Urinary bladder (tissue), 4 donors: ENCODE measurements at places on chromosomes 13 and 19. TPM values are rescaled to one million over a fixed set of nuclear protein-coding genes. Genes with fewer than 3 reads are reported as not detected.

Gene SLITRK6
- 13.6 TPM for polyA plus RNA-seq

Gene GJB2
- 3.9 TPM for polyA plus RNA-seq

Gene BCL3
- 93.0 TPM for polyA plus RNA-seq

Gene SCEL
- polyA plus RNA-seq = not detected

Gene NLRP4
- not detected for polyA plus RNA-seq

Gene BRCA2
- 0.19 TPM for polyA plus RNA-seq

Gene PDX1
- not detected for polyA plus RNA-seq

Gene SLC10A2
- polyA plus RNA-seq = not detected

Gene PKN1
- polyA plus RNA-seq = 94.5 TPM

Gene ZNF493
- polyA plus RNA-seq = 5.6 TPM

Gene SPACA4
- not detected for polyA plus RNA-seq

Gene NAPSA
- 0.77 TPM for polyA plus RNA-seq

GRCh38 chr13:95624020-95624419 lies 20.5 kb downstream of the DZIP1 start:
- no peak for DNase-seq

GRCh38 chr13:58884353-58885209 lies 1253.0 kb downstream of the PCDH17 start:
- DNase-seq = no peak

DNA sequence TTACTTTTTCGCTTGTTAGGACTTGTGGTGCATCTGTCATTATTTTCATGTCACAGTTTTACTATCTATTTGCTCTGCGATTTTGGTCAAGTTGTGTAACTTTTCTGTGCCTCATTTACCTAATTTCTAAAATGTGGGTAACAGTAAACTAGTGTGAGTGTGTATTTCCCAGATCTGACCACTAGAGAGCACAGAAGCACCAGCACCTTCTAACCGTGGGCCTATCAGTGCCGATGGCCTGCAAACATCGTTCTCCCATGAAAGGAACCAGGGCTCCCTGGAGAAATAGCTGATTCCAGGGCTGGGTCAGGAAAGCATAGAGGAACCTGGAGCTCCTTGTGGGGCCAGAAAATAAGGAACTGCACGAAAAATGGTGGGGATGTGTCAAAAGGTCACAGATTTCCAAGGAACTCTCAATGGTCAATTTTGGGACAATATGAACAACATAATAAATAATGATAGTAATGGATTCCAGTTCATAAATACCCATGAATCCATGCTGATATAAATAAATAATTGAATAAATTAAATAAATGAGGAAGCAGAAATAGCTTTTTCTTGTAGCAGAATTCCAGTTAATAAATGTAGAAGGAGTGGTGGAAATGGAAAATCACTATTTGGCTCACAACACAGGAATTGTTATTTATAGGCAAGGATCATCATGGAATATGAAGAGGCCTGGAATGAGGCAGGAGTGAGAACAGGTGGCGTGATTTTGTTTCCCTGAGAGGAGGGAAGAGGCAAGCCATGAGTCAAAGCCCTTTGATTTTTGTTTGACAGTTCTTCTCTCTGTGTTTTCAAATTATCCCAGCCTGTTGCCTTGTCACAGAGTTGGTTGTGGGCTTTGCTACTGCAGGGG lies 31.1 kb downstream of the CEACAM8 start:
- DNase-seq = no peak

DNA sequence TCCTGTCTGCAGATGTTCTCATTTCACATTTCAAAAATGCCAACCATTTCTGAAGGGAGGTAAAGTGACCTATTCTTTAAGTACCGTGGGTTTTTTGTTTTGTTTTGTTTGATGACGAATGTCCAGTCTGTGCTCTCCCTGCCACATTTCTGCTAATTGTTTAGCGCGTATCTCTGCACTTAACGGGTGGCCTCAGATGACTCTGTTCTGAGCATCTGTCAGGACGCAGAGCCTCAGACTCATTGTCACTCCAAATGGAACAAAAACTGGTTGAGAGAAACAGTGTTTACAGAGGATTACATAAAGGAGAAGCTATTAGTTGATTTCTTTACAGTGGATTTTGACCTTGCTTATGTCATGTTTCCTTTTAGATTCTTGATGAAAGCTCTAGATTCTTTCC lies 23.7 kb downstream of the TPP2 start:
- DNase-seq = no peak

GRCh38 chr13:57637515-57637914 lies 6.0 kb downstream of the PCDH17 start:
- DNase-seq = no peak

- DNase-seq = no peak
Observed at GRCh38 chr19:55344444-55344843, 4.8 kb downstream of the KMT5C start.

- DNase-seq = no peak
Observed at GRCh38 chr19:45153339-45154063, 7.3 kb downstream of the NKPD1 start.

DNA sequence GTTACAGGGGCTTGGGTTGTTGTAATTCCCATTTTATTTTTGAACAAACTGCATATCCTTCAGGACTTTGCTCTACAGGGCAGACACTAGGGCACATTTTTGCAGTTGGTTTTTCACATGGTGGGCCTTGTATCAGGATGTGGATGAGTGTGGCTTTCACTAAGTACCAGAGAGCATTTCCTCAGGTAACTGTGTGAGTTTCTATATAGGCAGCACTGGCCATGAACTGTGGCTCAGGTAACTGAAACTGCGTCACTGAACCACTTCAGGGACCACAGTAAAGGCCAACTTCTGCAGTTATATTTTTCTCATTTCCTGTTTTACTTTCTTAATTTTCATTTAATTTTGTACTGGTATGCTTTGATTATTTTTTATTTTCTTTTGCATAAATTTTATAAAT lies 166.5 kb downstream of the ZNF486 start:
- DNase-seq = no peak

GRCh38 chr19:32977280-32977679 lies 5.2 kb downstream of the FAAP24 start:
- no peak for DNase-seq

- DNase-seq = no peak
Observed at GRCh38 chr19:39211731-39212374, 7.8 kb upstream of the SYCN start.

DNA sequence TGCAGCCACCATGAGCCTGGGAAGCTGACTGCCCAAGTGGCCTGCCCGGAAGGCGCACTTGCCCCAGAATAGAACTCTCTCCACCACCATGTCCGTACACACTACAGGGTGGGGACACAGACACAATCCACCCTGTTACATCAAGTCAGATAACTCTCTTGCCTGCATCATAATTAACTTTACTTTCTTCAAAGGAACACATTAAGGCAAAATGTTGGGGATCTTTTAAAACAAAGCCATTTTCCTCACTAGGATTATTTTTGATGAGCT lies 23.3 kb upstream of the VSTM2B start:
- DNase-seq = no peak

DNA sequence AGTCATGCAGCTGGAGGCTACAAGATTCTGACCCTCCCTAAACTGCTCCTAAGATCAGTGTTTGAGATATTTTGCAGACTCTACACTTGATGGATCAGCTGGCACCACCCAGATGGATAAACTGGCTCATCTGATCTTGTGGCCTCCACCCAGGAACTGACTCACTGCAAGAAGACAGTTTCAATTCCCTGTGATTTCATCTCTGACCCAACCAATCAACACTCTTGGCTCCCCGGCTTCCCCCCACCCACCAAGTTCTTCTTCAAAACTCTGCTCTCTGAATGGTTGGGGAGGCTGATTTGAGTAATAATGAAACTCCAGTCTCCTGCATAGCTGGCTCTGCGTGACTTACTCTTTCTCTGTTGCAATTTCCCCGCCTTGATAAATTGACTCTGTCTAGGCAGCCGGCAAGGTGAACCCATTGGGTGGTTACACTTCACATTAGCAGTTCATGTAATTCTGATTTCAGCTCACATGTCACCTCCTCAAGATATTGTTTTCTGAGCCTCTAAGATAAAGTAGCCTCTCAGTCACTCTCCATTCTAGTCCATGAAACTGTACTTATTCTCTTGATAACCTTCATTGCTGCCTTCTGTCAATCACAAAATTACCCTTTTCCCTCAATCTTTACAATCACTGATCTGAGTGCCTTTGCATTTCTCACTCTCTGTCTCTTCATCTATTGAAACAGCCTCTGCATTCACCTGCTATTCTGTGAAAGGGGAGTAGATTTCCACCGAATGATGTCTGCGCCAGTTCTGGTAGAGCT lies 9.9 kb upstream of the FPR3 start:
- no peak for DNase-seq

DNA sequence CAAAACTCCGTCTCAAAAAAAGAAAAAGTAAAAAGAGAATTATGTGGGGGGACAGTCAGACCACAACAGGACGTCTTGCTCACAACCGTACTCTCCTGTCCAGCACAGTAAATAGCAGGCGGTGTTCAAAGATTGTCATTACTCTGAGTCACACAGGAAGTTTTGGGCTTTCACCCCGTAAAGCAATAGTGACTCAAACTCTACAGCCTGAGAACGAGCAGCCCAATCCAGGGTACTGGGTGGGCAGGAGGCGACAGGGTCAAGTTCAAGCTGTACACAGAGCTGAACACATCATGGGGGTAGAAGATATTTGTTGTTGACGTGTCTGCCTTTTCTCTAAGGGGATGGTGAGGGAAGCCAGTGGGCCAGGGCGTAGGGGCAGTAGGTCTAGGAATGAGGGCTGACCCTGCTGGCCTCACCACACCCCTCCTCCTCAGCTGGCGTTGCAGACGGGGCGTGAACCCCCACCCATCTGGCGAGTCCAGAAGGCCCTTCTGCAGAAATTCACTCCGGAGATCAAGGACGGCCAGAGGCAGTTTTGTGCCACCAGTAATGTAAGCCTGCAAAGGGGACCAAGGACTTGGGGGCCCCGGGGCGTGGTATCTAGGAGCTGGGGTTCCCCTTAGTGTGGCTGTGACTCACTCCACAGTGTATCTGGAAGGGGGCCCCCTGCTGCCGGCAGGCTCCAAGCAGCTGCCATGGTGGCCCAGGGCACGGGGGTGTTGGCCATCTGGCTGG lies 23.3 kb downstream of the PRR12 start:
- DNase-seq = no peak

GRCh38 chr13:74325106-74325505 lies 190.9 kb upstream of the KLF12 start:
- peak; percentile 56 for DNase-seq

DNA sequence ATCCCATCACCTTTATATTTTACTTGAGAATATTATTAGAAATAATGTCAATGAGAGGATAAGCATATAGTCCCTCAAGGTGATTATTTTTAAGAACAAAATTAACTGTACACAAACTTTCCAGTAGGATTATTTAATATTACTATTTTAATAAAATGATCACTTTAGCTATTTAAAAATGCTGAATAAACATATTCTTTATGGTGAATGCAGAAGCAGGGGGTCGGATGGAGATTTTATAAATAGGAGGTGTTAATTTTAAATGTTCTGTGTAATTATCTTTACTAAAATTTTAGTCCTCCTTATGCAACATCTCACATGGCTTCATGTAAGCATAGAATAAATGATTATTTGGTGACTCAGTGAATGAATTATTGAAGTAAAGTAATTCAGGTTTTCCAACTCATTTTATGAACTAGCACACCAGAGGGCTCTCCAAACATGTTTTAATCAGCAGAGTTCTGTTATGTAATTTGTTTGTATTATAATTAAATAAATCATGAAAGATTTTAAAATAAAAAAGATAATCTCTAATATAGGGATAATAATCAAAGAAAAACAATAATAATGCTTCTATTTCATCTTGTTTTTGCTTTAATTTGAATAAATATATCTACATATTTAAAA lies 1635.2 kb downstream of the EFNB2 start:
- DNase-seq = no peak

- no peak for DNase-seq
Observed at GRCh38 chr19:19170873-19171672, 1.0 kb upstream of the MEF2B start.

DNA sequence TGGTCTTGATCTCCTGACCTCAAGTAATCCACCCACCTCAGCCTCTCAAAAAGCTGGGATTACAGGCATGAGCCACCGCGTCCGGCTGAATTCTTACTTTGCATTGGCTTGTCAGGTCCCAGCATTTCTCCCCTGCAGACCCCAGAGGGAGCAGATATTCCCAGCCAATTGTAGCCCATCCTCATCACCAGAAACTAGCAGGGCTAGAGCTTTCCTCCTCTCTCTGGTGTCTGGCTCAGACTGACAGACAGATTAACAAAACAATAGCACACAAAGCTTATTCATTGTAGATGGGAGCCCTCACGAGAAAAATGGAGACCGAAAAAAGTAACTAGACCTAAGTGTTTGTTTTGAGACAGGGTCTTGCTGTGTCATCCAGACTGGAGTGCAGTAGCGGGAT lies 7.5 kb upstream of the MPV17L2 start:
- no peak for DNase-seq

DNA sequence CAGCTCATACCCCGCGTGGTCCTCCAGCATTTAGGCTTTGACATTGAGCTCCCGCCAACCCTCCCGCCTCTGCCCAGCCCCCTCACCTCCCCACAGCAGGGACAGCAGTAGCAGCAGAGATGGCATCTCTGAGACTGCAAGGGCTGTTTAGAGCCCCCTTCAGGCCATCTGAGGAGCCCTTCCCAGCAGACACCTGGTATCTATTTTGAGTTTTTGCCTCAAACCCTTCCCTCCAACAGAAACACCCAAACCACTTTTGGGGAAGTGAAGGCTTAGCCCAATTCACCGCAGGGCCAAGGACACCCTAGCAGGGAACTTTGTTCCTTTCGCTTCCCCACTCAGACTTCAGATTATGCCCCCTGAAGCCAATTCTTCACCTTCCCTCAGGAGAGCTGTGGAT lies 6.3 kb upstream of the ZNF175 start:
- no peak for DNase-seq

- no peak for DNase-seq
Observed at GRCh38 chr13:70756088-70756487, 647.8 kb upstream of the KLHL1 start.

GRCh38 chr13:113920606-113921286 lies 53.1 kb downstream of the C13orf46 start:
- DNase-seq = no peak

DNA sequence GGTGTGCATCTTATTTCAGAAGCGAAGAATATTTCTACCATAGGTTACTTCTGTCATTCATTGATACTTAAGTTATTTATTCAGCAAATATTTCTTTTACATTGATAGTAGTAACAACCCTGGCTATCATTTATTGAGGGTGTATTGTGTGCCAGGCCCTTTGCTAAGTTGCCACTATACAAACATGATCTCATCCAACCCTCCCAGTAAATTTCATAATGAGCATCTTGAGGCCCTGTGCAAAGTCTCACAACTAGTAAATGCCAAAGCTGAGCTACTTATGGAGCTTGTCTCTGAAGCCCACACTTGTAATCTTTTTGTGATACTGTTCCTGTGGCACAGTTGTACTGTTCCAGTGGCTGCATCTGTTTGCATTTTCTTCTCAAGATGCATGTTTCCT lies 36.1 kb downstream of the RNASEH2B start:
- DNase-seq = no peak

- DNase-seq = no peak
Observed at GRCh38 chr13:40101708-40102359, 446.4 kb downstream of the COG6 start.

DNA sequence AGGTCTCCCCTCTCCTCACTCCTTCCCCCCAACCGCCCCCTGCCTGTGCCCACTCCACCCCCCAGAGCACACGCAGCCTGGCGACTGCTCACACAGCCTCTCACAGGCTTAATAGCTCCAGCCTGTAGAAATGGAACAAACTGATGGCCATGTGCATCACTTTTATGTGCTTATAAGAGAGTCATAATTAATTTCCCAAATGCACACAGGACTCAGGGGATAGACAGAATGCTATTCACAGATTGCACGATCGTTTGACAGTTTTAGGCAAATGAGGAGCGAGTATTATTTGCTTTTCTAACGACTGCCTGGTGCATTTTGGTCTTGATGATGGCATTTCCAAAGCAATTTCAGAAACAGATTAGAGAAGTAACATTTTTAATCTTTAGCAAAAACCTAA lies 97.7 kb upstream of the VSTM2B start:
- no peak for DNase-seq
